ENCODE measurements at places on chromosomes 1 and 21. TPM values are rescaled to one million over a fixed set of nuclear protein-coding genes. Genes with fewer than 3 reads are reported as not detected.

The C1orf35 gene
- 16.3 TPM for total RNA-seq

The LRRN2 gene
- total RNA-seq: 1.3 TPM

The SLC30A10 gene
- not detected for total RNA-seq

The HPCAL4 gene
- 0.43 TPM for total RNA-seq

The HSD3B1 gene
- not detected for total RNA-seq

The CHI3L1 gene
- 46.4 TPM for total RNA-seq

The PLEKHN1 gene
- total RNA-seq: 5.1 TPM

The SIM2 gene
- total RNA-seq: not detected

The FAM3B gene
- total RNA-seq: 18.1 TPM

The SH2D2A gene
- 2.4 TPM for total RNA-seq

The TBX19 gene
- 2.0 TPM for total RNA-seq

The DUSP10 gene
- total RNA-seq: 17.2 TPM

The CCDC185 gene
- total RNA-seq: not detected

The FCRL5 gene
- total RNA-seq: 5.9 TPM

The MRPS14 gene
- 39.7 TPM for total RNA-seq

The KPRP gene
- not detected for total RNA-seq
